Esophagus squamous epithelium (tissue), 5 donors: ENCODE measurements at places on chromosomes 1 and 21. TPM values are rescaled to one million over a fixed set of nuclear protein-coding genes. Genes with fewer than 3 reads are reported as not detected.

DNA sequence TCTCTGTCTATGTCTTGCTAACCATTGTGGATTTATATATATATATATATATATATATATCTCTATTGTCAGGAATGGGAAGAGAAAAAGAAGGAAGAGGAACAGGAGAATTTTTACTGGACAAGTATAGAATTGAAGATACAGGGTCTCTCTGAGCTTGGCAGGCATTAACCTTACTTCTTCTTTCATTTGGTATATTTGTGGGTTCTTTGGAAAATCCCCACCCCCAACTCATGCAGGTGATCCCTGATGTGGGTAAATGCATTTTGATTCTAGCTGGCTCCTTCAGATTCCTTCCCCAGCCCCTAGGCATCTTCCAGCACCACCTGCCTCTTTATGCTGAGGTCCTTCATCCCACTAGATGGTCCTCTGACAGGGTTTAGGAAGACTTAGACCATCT, 78.8 kb upstream of the TRABD2B start:
- DNase-seq = no peak

Gene IGSF9
- 4.2 TPM for total RNA-seq

- DNase-seq = no peak
Measured at GRCh38 chr1:156021093-156021428, 310 bp upstream of the SSR2 start.

GRCh38 chr1:34762474-34763141, 3.1 kb downstream of the GJB4 start:
- DNase-seq = no peak

GRCh38 chr1:214213136-214213535, 67.8 kb upstream of the SMYD2 start:
- no peak for DNase-seq

DNA sequence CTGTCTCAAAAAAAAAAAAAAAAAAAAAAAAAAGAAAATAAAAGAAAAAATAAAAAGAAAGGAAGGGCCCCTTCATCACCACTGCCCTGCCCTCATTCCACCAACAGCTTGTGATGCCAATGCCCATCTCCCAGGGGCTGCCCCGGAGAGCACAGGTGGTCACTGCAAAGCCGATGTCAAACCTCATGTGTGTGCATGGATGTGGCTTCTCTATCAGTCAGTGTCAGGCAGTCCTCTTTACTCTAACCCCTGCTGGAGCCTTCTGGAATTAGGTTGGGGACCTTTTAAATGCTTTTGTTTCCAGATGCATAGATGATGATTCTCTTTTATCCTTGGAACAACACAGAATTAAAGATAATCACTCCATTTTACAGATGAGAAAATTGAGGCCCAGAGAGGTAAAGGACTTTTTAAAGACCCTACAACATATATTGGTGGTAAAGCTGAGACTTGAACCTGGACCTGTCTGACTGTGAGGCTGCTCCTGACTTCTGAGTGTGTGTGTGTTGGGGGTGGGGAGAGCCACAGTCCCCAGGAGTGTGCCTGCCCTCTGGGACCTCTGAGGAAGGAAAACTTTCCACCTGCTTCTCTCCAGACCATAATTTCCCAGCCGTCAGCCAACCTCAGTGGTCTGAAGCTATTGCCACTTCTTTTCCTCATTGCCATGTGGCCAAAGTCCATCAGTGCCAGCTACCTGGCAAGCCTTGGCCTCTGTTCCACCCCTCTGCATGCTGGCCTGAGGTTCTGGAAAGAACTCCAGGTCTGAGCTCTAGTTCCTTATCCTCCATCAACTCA, 3.0 kb upstream of the TMEM54 start:
- no peak for DNase-seq

Gene NEGR1
- total RNA-seq = 8.8 TPM

DNA sequence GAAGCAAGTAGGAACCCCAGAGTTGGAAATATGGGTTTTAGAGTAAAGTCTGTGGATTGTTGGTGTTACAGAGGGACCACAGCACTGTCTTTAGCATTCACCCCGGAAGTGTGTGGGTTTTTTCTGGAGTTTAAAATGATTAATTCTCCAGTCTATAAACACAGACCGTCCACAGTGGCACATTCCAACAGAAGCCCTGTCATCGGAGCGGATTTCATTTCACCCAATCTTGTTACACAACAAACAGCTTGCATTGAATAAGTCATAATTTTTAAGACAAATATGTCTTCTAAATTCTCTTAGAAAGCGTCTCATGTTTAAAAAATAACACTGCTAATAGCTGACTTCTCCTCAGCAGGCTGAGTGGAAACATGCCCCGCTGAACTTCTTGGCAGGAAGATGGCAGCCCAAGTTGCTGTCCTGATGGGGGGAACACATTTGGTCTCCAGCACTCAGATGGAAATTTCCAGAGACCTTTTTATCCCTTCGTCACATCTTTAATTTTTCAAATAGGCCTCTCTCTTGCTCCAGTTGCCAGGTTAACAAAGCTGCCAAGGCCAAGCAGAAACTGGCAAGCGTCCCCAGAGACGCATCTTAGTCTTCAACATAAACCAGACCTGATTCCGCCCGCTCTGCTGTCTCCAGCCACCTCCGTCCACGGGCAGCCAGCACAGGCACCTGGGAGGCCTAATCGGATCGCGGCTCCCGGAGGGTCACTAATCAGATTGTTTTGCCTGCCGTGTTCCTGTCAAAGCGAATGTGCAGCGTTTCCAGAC, 28.8 kb upstream of the SLC19A1 start:
- no peak for DNase-seq

Gene MYCL
- 15.4 TPM for total RNA-seq

- no peak for DNase-seq
Measured at GRCh38 chr1:59143133-59143487, 153.8 kb upstream of the FGGY start.

Gene RUNX1
- total RNA-seq = 8.2 TPM

DNA sequence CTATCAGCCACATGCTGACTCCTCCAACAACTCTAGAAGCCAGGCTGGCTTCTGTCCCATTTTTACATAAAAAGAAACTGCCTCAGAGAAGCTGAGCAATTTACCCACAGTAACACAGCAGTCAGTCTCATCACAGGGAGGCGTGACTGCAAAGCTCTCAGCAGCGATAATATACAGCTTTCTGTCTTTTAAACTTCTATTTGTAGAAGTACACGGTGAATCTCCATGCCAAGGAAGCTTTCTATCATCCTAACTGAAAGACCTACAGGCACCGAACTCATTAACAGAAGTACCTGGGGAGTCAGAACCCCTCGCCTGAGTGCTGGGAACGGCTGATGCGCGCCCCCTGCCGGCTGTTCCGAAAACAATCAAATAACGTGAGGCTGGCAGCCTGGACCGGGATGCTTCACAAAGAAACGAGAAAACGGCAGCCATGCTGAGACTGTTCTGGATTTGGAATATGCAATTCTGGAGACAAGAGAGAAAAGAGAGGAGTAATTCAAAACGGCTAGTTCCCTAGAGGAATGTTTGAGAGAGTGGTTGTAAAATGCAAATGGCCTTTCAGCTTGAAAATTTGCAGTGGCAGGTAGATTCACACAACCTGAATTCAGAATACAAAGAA, 43.5 kb upstream of the RAB4A start:
- DNase-seq = no peak

Gene OLFML2B
- total RNA-seq = 1.9 TPM

Gene C1orf94
- not detected for total RNA-seq

- no peak for DNase-seq
Measured at GRCh38 chr1:226946285-226946684, 6.2 kb downstream of the COQ8A start.

DNA sequence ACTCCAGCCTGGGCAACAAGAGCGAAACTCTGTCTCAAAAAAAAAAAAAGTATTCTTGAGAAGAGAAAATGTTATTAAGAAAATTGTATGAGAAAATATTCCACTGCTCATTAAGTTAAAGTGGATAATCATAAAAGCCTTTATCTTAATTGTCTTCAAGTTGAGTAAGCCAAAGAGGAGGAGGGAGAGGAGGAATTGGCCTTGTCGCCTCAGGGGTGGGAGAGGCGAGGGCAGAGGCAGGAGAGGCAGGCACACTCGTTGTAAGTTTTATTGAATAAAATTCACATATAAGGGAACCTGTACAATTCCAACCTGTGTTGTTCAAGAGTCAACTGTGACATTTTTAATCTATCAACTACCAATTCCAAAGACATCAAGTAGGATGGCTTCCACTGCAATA, 820.3 kb downstream of the USP25 start:
- DNase-seq = no peak

DNA sequence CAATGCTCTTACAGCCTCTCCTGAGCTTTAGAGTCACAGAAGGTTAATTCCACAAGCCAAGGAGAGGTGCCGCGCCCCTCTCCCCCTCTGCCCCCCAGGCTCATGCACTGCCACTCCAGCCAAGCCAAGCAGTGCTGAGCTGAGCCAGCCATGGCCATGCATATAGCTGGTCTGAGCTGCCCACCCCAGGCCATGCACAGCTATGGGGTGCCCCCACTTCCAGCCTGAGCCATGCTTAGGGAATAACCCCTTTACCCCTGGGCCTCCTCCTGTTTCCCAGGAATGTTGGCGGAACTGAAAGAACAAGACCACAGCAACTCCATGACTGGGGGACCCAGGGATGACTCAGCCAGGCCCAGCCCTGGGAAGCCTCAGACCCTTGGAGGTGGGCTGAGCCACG, 34.0 kb upstream of the MAGOH start:
- DNase-seq = no peak

DNA sequence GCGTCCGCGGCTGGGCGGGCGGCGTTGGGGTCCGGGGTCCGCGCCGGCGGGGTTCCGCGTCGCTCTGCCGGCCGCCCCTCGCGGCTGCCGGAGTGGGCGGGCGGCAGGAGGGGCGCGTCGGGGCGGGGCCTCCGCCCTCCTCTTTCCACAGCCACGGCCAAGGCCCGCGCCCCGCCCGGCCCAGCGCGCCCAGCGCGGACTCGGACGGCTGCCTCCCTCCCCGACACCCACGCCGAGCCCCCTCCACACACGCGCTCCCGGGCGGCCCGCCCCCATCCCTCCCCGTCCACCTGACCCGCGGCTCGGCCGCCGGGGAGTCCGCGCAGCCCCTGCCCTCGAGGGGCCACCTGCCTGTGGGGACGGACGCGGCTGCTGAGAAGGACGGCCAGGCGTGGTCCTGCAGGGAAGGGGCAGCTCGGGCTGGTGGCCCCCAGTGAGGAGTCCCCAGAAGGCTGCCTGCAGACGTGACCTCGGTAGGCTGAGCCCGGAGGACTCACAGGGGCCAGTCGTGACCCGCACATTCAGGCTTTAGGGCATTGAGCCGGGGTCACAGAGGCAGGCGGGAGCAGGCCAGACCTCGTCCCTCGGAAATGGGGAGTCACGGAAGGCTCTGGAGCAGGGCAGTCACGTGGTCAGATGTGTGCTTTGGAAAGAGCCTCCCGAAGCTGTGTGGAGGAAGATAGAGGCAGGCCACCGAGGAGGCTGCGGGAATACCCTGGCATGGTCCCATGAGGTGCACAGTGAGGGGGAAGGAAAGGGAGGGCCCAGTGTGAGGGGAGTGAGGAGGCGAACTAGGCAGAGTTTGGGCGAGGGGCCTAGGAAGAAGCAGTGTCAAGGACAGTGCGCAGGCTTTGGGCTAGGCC, at the start of gene COL8A2:
Gene COL8A2 (minus strand): TSS at position 94 of the 863 bp plus-strand sequence. CDS start 24,980 bp downstream, outside the sequence.
- no peak for DNase-seq

DNA sequence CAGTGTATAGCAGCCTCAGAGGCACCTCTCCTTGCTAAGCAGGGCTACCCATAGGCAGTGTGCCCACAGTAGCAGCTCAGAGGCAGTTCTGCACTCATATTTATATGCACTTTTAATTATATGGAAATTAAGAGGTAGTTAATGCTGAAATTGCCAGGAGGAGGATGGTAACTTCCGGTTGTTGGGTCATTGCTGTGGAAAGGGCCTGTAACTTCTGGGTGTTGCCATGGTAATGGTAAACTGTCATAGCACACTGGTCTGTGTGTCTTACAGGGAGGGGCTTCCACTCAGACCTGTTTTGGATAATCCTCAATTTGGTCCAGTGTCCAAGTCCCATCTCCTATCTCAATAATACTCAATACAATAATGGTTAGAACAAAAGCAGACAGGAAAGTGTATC, 7.6 kb downstream of the CFH start:
- DNase-seq = no peak

Gene S100A1
- total RNA-seq = not detected

Gene CD58
- 29.1 TPM for total RNA-seq

- DNase-seq = no peak
Measured at GRCh38 chr1:116203181-116203723, 92.1 kb downstream of the MAB21L3 start.

Gene RGS1
- total RNA-seq = 24.6 TPM

DNA sequence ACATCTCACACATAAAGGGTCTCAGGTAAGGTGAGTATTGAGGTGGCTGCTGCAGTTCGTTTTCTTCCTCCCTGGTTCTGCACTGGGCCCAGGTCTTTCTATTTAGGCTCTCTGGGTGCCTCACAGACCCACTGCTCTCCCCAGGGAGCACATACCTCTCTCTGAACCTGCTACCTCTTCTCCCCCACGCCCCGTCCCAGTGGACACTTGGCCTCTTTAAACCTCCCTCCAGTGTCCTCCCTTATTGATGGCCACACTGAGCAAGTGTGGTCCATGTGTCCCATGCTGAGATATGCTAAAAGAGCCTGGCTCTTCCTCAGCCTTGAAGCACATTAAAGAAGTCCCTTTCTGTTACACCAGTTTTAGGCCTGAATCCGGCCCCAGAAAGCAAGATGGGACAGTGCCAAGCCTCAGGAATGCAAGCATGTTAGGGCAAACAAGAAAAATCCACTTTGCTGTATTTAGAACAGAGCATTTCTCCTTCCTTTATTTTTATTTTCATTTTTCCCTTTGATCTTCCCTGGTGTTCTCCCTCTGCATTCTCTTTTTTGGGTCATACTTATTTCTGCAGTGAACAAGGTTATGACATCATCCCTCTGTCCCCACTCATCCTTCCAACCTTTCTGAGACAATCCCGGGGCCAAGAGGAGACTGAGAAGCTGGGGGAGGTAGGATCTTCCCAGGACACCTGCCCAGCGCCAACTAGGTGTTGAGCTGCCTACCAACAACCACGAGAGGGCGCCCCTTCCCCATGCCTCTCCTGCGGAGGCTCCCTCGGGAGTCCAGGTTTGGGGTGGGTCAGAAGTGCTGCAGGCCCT, 5.0 kb upstream of the CHI3L2 start:
- DNase-seq = no peak

- DNase-seq = no peak
Measured at GRCh38 chr1:44616991-44617702, 57.1 kb downstream of the TMEM53 start.

GRCh38 chr1:203425663-203425975, 50.0 kb upstream of the PRELP start:
- DNase-seq = no peak

- no peak for DNase-seq
Measured at GRCh38 chr1:215421744-215422143, 145.4 kb upstream of the KCTD3 start.

DNA sequence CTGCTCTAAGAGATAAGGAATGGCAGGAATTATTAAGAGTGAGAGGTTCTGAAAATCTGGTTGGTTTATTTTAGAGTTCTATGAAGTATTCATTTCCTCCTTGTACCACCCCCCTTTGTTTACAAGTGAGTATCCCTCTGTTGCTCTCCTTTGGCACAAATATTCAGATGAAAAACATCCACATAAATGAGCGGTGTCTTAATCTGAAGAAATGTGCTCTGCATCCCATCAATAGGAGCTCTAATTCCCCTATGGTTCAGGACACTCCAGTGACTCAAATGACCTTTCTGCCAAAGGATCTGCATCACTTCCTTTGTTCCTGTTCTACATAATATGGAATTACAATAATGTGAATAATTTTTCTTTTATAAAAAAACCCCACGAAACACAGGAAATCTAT, 16.6 kb downstream of the DDAH1 start:
- DNase-seq = no peak

Gene UTS2
- total RNA-seq = not detected
